ENCODE measurements at places on chromosomes 2 and 18.

- no peak for DNase-seq
Observed at GRCh38 chr2:20509770-20510490, 63.1 kb downstream of the RHOB start.

GRCh38 chr2:64525317-64525613 is 1.1 kb downstream of the AFTPH start:
- DNase-seq = no peak

DNA sequence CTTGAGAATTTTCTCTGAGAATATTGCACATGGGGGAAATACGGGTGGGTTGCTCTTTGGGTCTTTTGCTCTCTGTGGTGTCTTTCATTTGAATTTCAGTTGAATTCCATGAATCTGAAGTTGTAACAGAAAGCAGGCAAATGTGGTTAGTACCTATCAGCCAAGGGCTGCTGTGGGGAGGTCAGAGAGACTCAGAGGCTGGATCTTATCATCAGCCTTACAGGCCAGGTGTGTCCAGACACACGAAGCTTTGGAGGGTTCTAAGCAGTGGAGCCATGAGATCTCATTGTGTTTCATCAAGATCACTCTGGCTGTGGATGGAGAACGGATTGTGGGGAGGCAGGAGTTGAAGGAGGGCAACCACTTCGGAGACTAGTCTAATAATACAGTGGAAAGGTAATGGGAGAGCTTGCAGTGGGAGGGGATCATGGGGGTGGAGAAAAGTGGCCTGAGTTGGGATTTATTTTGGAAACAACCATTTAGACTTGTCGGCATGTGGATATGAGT is 68.1 kb downstream of the GNAL start:
- DNase-seq = no peak

DNA sequence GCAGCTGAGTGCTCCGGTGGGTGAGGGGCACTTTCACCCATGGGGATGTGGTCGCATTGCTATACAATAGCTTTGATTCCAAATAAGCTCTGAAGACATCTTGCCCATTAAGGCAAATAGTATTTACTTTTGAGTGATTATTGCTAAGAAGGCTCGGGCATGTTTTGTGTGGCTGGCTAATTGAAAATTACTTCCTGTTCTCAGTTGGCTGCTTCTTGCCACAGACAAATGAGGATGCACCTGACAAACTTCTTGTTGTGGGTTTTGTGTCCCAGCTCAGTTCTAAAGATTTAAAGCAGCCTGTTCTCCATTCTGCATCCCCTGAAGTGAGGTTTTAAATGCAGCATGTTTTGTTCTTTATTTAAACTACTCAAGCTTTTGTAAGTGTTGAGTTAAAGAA is 88.3 kb downstream of the KCNS3 start:
- DNase-seq = no peak

GRCh38 chr2:30502310-30502709 is 55.3 kb downstream of the LCLAT1 start:
- no peak for DNase-seq

- DNase-seq = no peak
Observed at GRCh38 chr18:61196750-61197149, 136.5 kb upstream of the CDH20 start.

DNA sequence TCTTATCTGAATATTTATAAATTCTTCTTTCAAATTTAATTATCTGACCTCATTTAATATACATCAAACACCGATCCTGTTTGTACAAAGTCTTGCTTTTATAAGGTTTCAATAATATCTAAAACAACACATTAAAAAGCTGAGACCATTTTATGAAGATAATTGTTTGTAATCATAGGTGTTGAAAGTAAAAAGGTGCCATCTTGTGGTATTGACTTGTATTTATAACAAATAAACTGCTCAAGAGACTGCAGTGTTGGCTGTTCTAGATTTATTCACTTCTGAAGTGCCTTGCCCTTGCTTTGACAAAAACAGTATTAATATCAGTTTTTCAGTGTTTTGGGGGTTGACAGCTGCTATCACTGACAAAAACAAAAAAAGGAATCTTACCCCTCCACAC is 286.8 kb upstream of the HNMT start:
- no peak for DNase-seq

All from femur (tissue), 1 donor.